Dermis microvascular lymphatic vessel endothelial cell (primary cell): ENCODE measurements at places on chromosomes 5 and 9. TPM values are rescaled to one million over a fixed set of nuclear protein-coding genes. Genes with fewer than 3 reads are reported as not detected.

Gene ZFP2
- total RNA-seq, result 0.39 and 0.89 TPM in 2 replicates

Gene ZDHHC11
- 0.26 and 1.5 TPM in 2 replicates for total RNA-seq

Gene PHYHD1
- total RNA-seq, result 0.26 TPM in 1 of 2 replicates, not detected in the other

Gene PCDHGA7
- total RNA-seq, result 0.64 and 1.5 TPM in 2 replicates

Gene FRMD3
- 0.76 and 2.8 TPM in 2 replicates for total RNA-seq

Gene TMEM8B
- 0.13 and 0.25 TPM in 2 replicates for total RNA-seq

Gene GRIN3A
- total RNA-seq, result not detected in 2 replicates

Gene TMC1
- 0.25 and 0.26 TPM in 2 replicates for total RNA-seq

Gene DENND1A
- 7.1 and 7.6 TPM in 2 replicates for total RNA-seq

Gene ITGA1
- 61.1 and 176 TPM in 2 replicates for total RNA-seq

Gene ARID3C
- 0.25 TPM in 1 of 2 replicates, not detected in the other for total RNA-seq

Gene SPATA31A6
- not detected in 2 replicates for total RNA-seq

Gene MORN5
- total RNA-seq, result not detected in 2 replicates

Gene CTXN3
- not detected in 2 replicates for total RNA-seq

Gene NEUROG1
- not detected in 2 replicates for total RNA-seq

Gene TMEM174
- not detected in 2 replicates for total RNA-seq

Gene SECISBP2
- total RNA-seq, result 16.4 and 24.4 TPM in 2 replicates

Gene SEMA4D
- total RNA-seq, result 2.3 and 4.9 TPM in 2 replicates

Gene GRXCR2
- not detected in 2 replicates for total RNA-seq

Gene ZDHHC11B
- not detected in 2 replicates for total RNA-seq

Gene IL12B
- total RNA-seq, result not detected in 2 replicates

Gene TYRP1
- 0.51 and 0.63 TPM in 2 replicates for total RNA-seq

Gene GBGT1
- total RNA-seq, result 21.3 and 37.7 TPM in 2 replicates

Gene DAB2IP
- 15.3 and 25.4 TPM in 2 replicates for total RNA-seq

Gene LHX3
- total RNA-seq, result not detected in 2 replicates

Gene RNF208
- under 0.01 and 0.13 TPM in 2 replicates for total RNA-seq

Gene GZMA
- total RNA-seq, result 0.13 TPM in 2 replicates

Gene LCNL1
- total RNA-seq, result not detected in 2 replicates

Gene HAVCR2
- total RNA-seq, result 0.64 and 1.0 TPM in 2 replicates

Gene ANKRD20A1
- total RNA-seq, result 1.2 and 1.3 TPM in 2 replicates

Gene IFNA2
- total RNA-seq, result not detected in 2 replicates

Gene PROP1
- not detected in 2 replicates for total RNA-seq

Gene CATSPER3
- total RNA-seq, result under 0.01 and 0.13 TPM in 2 replicates

Gene TPRN
- total RNA-seq, result 3.3 and 4.4 TPM in 2 replicates

Gene PRR16
- total RNA-seq, result not detected in 2 replicates

Gene TRIM7
- 2.1 and 7.6 TPM in 2 replicates for total RNA-seq

Gene PCDHGC4
- total RNA-seq, result 0.77 and 0.89 TPM in 2 replicates

Gene BRD9
- total RNA-seq, result 26.6 and 31.6 TPM in 2 replicates

Gene CDH12
- total RNA-seq, result not detected in 2 replicates

Gene SREK1IP1
- 13.5 and 13.6 TPM in 2 replicates for total RNA-seq

Gene IFNK
- total RNA-seq, result not detected in 2 replicates
